ENCODE measurements at places on chromosomes 5 and 9.
A peak's percentile ranks its signal among the peaks of the same experiment; 100 is the strongest.

DNA sequence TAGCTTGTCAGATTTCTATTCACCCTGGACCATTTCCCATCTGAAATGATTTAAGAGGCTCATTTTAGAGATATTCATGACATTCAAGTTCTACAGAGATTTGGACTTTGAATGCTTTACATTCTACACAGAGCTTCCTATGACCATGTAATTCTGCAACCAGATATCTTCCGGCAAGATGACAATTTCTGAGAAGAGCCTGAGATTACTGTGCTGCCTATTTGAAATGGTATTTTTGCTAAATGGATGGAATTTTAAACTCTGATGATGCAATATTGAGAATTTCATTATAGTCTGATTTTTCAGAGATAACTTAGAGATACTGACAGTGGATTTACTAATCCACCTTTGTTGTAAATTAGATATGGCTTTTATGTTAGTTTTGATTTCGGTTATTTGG is 16.0 kb upstream of the ACOT12 start:
- DNase-seq: no peak

DNA sequence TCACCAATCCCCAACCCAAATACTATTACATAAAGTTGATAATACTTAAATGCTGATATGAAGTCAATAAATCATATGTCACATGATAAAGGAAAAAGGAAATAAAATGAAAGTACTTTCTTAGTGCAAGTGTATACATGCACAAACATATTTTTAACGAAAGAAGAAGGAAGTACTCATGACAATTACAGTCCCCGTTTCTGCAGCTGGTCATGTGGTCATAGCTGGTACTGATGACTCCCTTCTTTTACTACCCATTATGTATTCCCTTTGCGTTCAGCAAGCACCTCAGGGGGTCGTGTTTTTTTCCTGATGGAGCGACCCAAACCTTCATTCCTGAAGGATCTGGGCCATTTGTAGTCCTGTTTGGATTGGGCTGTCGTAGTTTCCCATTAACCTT is 27.3 kb downstream of the CENPP start:
- DNase-seq: no peak

DNA sequence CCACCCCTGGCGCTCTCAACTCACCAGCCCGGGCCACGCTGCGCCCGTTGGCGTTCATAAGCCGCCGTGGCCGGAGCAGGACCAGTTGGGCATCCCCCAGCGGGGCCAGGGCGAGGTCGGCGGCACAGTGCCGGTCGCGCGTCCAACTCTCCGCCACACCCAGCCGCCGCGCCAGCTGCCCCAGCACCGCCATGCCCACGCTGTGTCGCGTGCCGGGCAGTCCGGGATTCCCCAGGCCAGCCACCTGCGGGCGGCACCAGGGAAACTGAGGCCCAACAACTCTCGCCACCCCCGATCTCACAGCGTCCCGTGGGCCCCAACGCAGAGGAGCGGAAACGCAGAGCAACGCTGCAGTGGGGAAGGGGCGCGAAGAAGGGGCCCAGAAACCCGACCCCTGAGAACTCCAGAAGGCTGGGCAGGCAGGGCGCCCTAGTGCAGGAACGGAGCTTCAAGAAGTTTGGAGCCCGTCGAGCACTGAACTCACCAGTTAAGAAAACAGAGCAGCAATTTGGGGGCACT is 453 bp downstream of the PTRH1 start:
- DNase-seq: peak; percentile 52

GRCh38 chr5:107385708-107386107 is 285.0 kb downstream of the EFNA5 start:
- no peak for DNase-seq

DNA sequence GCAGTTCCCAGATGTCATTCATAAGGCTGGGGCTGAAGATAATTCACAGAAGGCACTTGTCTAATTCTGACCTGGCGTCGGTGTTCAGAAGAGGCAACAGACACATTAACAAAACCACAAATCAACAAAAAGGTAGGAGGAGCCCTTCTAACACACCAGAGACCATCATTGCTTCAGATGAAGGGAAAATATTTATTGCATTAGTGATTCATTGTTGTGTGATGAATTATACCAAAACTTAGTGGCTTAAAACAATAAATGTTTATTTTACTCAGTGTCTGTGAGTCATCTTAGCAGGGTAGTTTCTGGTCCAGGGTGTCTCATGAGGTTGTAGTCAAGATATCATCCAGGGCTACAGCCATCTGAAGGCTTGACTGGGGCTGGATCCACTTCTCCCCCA is 91.3 kb upstream of the KIF2A start:
- no peak for DNase-seq

GRCh38 chr5:139638090-139638735 is 9.9 kb upstream of the CXXC5 start:
- DNase-seq: peak; percentile 90

DNA sequence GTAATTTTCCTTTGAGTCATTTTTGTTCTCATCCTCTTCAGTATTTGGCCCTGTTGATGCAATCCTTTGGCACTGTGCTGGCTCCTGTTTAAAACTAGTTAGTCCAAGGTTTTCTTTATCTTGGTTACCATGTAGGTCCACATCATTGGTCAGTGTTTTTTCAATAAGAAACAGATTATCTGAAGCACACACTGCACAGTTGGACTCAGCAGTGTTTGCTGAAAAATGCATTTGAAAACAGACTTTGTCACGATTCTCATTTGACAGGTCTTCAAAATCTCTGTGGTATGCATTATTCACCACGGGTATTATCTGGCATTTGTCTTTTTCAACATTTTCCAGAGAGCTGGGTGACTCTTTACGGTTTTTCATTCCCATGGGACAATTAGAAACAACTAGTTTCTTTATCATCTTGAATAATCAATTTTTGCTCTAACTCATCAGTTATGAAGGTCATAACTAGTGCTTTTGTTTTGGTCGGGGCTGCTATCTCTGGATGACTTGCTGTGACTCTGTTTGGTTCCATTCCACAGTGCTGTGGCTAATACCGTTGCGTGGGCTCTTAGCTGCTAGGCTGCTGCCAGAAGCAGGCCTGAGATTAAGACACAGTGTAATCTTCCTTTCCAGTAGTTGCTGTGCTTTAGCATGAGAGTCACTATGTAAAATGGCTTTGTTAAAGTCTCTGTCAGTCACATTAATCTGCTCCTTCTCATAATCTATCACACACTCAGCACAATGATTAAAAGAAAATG is 36.2 kb downstream of the NUDT12 start:
- peak; percentile 12 for DNase-seq

- no peak for DNase-seq
Measured at GRCh38 chr5:56158331-56158960, 74.7 kb downstream of the ANKRD55 start.

GRCh38 chr5:56415356-56415765 is 182.2 kb upstream of the ANKRD55 start:
- DNase-seq: peak; percentile 53

- DNase-seq: no peak
Measured at GRCh38 chr5:176650354-176650884, 3.1 kb downstream of the TSPAN17 start.

GRCh38 chr5:35860686-35861085 is 4.0 kb downstream of the IL7R start:
- DNase-seq: no peak

DNA sequence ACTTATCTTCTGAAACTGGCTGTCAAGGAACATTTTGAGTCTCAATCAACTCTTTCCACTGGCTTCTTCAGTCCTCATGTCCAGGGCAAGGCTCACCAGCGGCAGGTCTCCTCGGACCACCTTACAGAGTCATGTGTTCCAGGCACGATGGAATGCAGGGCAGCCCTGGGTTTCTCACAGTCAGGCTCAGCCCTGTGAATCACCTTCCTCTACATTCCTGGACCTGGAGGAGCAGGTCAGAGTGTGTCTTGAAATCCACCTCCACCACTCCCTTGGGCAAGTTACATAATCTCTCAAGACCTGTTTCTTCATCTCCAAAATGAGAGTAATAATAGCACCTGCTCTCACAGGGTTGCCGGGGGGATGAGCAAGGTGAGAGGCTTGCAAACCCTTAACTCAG is 16.0 kb downstream of the ENC1 start:
- no peak for DNase-seq

DNA sequence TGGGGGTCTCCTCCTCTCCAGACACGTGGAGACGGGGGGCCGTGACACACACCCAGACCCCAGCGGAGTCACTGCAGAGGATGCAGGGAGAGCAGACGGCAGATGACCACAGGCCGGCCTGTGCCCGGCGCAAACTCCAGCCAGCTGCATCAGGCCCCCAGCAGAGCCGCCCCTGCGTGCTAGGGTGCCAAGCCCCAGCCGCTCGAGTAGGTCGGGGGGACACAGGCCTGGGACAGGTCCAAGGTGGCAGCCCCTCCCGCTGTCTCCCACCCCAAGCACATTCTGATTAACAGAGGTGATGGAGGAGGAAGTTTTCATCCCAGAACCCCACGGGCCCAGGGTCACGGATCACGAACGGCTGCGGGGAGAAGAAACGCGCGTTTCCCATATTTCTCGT is 14.4 kb downstream of the NACC2 start:
- DNase-seq: no peak

- no peak for DNase-seq
Measured at GRCh38 chr9:34521406-34522045, 1.3 kb downstream of the ENHO start.

GRCh38 chr9:88178641-88179040 is 40.4 kb upstream of the SPATA31C2 start:
- no peak for DNase-seq

GRCh38 chr5:102231693-102232619 is 64.1 kb downstream of the SLCO4C1 start:
- DNase-seq: no peak

- DNase-seq: no peak
Measured at GRCh38 chr9:90641086-90641485, 1.5 kb downstream of the DIRAS2 start.

DNA sequence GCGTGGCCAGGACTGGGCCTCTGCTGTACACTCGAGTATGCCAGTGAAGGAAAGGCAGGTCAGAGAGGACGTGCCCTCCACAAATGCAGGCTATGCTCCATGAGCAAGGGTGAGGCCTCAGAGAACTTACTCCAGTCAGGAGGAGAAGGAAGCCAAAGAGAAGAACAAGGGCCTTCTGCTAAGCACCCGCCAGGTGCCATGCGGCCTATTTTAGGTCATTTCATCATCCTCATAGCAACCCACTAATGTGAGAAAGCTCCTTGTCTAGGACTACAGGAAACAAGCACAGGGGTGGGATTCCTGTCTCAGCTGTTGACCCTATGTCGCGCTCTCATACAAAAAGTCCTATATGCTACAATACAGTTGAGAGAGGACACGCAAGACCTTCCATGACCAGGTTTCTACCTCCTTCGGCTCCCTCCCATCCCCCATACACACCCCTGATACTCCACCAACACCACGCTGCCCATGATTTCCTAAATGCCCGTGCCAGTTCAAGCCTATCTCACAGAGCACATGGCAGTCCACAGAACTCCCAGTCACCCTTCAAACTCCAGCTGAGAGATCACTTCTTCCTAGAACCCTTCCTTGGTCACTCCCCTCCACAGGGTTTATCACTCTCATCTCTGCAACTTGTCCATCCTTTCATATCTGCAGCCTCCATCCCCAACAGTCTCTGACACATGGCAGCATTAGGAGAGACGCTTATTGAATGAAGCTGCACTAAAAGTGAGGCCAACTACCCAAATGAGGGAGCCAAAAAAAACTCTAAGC is 26.8 kb downstream of the PSMB7 start:
- no peak for DNase-seq

DNA sequence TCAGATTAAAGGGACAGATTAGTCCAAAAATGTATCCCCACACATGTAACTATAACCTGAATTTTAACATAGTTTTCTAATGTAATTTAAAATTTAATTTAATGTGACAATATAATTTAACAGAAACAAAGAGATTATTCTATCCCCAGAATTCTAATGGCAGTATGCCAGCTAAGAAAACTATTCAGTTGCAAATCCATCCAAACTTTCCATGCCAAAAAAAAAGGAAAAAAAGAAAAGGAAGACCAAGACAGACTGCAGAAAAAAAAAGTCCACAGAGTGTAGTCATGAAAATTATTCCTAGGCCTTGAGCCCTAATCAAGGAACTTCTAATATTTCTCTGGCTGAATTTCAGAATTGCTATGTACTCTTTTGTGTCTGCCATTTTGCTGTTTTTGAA is 217.6 kb downstream of the CDH18 start:
- no peak for DNase-seq

DNA sequence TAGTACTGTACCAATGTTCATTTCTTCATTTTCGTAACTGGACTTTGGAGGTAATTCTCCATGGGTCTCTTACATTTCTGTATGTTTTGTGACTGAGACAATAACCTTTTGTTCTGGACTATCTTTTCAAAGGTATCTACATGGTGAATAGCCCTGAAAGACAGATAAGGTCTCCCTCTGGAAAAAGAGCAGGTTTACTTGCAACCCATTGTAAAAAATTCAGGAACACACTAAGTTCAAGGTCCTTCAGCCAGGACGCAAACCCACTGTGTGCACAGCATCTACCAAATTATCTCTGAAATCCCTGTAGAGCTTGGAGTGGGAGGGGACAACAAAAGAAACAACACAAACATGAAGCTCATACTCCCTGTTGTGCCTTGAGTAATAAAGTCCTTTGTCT is 8.3 kb downstream of the DTWD2 start:
- no peak for DNase-seq
